ENCODE measurements at places on chromosomes 6 and 20.

GRCh38 chr6:116096979-116097816 lies 3.5 kb upstream of the NT5DC1 start:
- no peak for DNase-seq

- DNase-seq, result no peak
Measured at GRCh38 chr6:156174031-156174890, 602.9 kb upstream of the ARID1B start.

- no peak for DNase-seq
Measured at GRCh38 chr20:18364768-18365167, 76.4 kb downstream of the ZNF133 start.

DNA sequence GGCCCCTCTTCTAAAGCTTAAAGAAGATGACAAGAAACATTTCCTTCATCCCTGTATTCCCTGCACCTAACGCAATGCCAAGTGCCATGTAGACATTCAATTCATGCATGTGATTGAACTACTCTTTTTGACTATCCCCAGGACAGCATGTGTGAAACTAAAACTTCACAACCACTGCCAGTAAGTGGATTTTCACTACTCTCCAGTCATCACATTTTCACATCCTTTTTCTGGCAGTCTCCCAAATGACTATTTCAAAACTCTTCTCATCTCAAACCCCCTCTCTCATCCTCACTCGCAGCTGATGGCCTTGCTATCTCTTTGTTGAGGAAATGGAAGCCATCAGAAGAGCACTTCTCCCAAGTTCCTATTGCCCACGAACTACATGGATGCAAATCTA lies 122.6 kb downstream of the OPRM1 start:
- DNase-seq, result no peak

DNA sequence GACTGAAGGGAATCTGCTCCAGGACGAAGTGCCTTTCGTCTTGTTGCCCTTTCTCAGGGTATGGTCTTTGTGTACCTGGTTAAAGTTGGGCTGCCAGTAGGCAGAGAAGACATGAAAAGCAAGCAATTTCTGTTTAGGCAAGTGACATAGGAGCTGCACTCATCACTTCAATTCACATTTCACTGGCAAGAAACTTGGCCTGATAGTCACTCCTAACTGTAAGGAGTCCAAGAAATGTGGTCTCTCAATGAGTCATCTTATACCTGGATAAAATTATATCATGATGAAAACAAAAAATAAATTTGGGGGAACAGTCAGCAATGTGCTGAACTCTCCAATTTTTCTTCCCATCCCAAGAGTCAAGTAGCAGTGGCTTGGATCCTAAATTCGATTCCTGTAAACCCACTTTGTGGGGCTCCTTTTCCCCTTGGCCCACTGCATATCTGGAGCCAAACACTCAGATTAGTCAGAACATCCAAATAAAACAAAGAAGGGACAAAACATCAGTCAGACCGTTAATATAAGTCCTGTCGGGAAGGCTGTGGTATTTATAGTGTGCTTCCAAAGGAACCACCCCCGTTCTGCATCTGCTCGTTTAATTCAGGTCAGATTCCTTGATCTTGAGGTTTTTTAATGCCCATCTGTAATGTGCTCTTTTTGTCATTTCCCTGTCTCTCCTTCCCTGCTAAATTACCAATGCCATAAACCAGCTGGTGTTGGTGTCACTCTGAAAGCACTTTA lies 5.0 kb upstream of the GABRR1 start:
- no peak for DNase-seq

- no peak for DNase-seq
Measured at GRCh38 chr20:25005661-25006060, 13.1 kb upstream of the APMAP start.

DNA sequence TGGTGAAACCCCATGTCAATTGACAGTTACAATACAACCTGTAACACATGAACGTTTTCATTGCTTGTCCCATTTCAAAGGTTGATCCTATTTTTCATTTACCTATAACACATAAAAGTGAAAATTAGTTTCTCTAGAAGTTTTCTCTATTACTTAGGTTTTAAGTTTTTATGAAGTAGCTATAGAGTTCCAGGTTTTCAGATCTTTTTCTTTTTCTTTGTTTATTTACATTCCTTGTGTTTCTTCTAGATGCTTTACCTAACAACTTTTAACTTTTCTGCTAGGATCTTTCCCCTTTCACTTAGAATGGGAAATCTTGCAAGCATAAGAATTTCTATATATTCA lies 232.6 kb downstream of the PLCB1 start:
- no peak for DNase-seq

DNA sequence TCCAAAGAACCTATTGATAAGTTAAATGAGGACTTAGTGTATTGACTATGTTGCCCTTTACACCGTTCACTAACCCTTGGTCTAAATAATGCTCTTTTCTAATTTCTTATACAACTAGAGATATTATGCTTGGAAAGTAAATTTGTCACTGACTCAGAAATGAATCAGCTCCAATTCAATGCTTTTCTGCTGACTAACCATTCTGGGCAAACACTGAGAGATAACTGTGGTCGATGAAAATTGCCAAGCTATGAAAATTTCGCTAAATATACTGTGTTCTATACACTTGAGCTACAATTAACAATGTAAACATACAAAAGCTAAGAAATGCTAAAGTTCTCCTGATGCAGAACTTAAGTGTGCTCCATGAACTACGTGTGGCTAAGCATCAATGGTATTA lies 23.1 kb upstream of the FBXO9 start:
- no peak for DNase-seq

GRCh38 chr6:116682334-116682712 lies 1.3 kb downstream of the KPNA5 start:
- DNase-seq, result peak; percentile 45

GRCh38 chr20:47040506-47041125 lies 146.0 kb downstream of the EYA2 start:
- DNase-seq, result no peak

DNA sequence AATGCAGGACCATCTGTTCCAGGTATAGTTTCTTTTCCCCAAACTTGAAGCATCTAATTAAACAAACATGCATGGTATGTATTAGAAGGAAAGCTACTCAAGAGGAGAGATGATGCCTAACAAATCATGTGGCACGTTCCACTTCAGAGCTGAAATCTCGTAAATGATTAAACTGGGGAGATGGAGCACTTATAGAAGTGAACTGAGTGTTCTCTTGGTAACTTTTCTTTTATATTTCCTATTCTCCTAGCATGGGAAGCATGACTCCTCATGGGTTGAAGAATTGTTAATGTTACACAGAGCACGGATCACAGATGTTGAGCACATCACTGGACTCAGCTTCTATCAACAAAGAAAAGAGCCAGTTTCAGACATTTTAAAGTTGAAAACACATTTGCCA lies 61.1 kb downstream of the CCN2 start:
- no peak for DNase-seq

DNA sequence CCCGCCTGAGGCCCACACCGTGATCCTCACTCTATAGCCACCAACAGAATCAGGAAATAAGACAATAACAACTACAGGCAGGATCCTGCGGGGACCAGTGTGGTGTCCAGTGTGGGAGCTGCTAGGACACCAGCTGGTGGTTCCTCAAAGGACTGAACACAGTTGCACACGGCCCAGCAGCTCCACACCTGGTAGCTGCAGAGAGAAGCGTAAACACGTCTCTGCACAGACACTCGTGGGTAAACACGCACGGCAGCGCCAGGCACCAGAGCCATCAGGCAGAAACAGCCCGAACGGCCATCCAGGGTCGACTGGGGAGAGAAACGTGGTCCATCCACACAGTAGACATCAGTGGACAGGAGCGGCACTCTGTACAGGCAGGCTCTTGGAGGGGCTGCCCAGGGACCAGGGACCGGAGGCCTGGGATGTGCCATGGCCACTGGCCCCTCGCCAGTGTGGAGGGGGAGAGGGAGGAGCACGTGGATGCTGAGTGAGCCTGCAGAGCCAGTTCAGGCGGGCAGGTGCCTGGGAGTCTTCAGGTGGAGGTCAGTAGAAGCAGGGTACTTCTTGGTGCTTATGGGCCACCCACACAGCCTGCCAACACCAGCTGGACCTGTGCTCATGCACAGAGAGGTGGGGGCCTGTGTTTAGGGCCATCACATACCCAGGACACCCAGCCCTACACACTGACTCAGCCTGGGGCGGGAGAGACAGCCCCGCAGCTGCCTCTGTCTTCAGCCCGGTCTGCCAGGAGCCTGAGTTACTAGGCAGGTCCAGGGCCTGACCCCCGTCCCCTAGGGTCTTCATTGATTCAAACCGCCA lies 7.4 kb upstream of the LAMA5 start:
- DNase-seq, result no peak

- DNase-seq, result no peak
Measured at GRCh38 chr6:113396730-113397129, 460.4 kb upstream of the MARCKS start.

DNA sequence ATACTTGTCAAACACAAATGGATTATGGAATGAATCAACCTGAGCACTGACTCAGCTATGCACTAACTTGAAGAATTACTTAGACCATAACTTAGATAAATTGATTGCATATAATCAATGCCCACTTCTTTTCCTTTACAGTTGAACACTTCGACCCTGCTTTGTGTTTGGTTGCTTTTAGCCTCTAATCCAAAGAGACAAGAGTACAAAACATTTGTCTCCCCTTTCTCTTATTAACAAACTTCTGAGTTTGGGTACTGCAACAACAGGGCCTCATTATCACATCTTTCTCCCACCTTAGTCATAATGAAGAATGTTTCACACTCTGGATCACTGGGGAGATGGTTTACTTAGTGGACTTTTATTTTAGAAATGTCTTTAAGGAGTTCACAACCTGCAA lies 2.6 kb upstream of the TAAR6 start:
- no peak for DNase-seq

GRCh38 chr6:68559716-68560115 lies 75.4 kb upstream of the ADGRB3 start:
- DNase-seq, result no peak

GRCh38 chr6:35091346-35092083 lies 49.6 kb downstream of the TCP11 start:
- DNase-seq, result no peak

- no peak for DNase-seq
Measured at GRCh38 chr6:41723530-41724227, 11.7 kb downstream of the TFEB start.

DNA sequence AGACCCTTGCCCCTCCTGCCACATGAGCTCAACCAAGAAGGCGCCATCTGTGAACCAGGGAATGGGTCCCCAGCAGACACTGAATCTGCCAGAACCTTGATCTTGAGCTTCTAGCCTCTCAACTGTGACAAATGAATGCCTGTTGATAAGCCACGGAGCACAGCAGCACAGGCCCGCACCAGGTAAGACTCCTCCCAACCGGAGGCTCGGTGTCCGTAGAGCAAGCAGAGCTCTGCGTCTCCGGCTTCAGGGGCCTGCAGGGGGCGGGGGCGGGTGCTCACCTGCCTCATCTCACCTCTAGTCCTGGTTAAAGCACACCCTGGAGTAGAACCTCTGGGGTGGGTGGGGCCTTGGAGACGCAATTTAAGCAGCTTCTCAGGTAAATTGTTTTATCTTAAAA lies 122.7 kb downstream of the SMOC2 start:
- no peak for DNase-seq

- peak; percentile 86 for DNase-seq
Measured at GRCh38 chr6:25056130-25056529, 120.4 kb upstream of the RIPOR2 start.

DNA sequence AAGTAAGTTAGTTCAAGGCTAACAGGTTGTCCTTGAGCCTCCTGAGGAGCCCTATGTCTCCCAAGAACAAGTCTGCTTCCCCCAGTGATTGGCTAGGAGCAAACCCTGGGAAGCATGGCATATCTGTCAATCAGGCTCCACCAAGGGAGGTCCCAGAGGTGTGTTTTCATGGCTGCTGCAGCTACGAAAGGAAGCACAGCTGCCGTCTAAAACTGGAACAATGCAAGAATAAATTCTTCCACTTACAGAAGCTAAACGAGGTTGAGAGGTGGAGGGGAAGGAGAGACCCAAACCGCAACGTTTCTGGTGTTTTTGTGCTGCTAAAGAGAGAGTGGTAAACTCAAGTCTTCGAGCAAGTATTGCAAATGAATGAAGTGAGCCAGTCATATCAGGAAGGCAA lies 4.9 kb upstream of the PTGIS start:
- no peak for DNase-seq

DNA sequence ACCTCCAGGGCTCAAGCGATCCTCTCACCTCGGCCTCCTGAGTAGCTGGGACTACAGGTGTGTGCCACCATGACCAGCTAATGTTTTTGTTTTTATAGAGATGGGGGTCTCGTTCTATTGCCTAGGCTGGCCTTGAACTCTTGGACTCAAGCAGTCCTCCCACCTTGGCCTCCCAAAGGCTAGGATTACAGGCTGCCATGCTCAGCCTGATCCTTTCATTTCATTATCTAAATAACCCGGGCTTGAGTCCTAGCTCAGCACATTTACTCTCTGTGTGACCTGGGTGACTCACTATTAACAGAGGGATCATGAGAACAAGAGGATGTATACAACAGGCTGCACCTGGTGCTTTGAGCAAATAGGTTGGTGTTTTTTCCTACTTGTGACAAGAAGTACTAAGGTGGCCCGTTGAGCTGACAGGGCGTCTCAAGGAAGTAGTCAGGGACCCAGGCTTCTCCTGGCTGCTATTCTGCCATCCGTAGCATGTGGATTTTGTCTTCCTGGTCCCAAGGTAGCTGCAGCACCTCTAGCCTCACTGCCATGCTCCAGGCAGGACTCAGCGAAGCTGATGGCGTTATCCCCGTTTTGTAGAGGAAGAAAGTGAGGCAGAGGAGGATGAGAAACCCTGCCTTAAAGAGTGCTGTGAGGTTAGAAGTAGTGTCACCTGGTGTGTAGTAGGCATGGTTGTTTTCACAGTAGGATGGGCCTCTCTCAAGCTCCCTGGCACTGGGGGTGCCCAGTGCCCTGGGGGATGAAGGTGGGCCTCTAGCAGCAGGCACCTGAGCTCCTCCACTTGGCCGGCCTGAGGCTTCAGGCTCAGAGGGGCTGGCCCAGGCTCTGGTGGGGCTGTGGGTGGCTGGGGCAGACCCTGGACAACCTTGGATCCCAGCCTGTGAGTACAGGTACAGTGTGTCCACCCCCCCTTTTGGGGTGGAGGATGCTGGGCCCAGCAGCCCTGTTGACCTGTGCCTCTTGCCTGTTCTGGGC lies 62.4 kb downstream of the ADNP start:
- DNase-seq, result no peak

DNA sequence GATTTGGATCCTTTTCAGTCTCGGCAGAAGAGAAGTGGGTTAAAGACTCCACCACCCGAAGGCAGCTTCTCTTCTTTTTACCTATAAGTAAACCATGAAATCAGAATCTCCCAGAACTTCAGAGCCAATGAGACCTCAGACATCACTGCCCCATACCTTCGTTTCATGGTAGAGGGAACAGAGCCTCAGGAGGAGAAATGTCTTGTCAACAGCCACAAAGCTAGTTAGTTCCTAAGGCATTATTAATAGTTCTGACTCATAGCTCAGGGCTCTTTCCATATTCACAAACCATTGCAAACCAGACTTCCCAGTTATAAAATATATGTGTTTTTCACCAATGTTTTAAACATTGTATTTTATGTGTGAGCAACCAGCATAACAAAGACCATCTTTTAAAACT lies 118.7 kb upstream of the RIPOR2 start:
- no peak for DNase-seq

- DNase-seq, result peak; percentile 82
Measured at GRCh38 chr20:50146732-50147662, 6.5 kb downstream of the PEDS1 start.

All from CD4-positive, alpha-beta T cell treated with Interleukin-6 at 100 ng/mL for 8 hours (primary cell).